A549 treated with DMSO at 1 μM for 4 hours (cell line): ENCODE measurements at places on chromosomes 7 and 10. TPM values are rescaled to one million over a fixed set of nuclear protein-coding genes. Genes with fewer than 3 reads are reported as not detected.

The PROSER2 gene
- 34.3 to 39.8 TPM (median 38.9 TPM) in 5 replicates for total RNA-seq

The ANLN gene
- total RNA-seq: 57.9 to 74.9 TPM (median 72.1 TPM) in 5 replicates

The CACNA2D1 gene
- 5.4 to 12.3 TPM (median 11.0 TPM) in 5 replicates for total RNA-seq

The LRRC61 gene
- total RNA-seq: 0.05 to 0.21 TPM (median 0.10 TPM) in 4 of 5 replicates, not detected in the other

The DLD gene
- total RNA-seq: 99.0 to 117 TPM (median 100 TPM) in 5 replicates

The RBP3 gene
- not detected in 5 replicates for total RNA-seq

The EN2 gene
- 0.47 to 1.3 TPM (median 0.99 TPM) in 5 replicates for total RNA-seq

The CNNM1 gene
- 19.0 to 22.4 TPM (median 21.5 TPM) in 5 replicates for total RNA-seq

The PTF1A gene
- total RNA-seq: not detected in 5 replicates

The GHRHR gene
- total RNA-seq: not detected in 5 replicates

The MMD2 gene
- not detected in 5 replicates for total RNA-seq

The LOXL4 gene
- 1.3 to 1.7 TPM (median 1.5 TPM) in 5 replicates for total RNA-seq

The HMX2 gene
- 0.06 to 0.27 TPM (median 0.15 TPM) in 4 of 5 replicates, not detected in the other for total RNA-seq

The NUPR2 gene
- not detected in 5 replicates for total RNA-seq

The MOGAT3 gene
- not detected in 5 replicates for total RNA-seq

The C10orf105 gene
- total RNA-seq: not detected in 5 replicates

The LBX1 gene
- total RNA-seq: not detected in 5 replicates

The IDI1 gene
- 27.4 to 37.0 TPM (median 28.0 TPM) in 5 replicates for total RNA-seq
